ENCODE measurements at places on chromosomes 2 and 18.

- no peak for DNase-seq
These were observed 85.3 kb downstream of the CCDC178 start for GRCh38 chr18:33355263-33355662.

DNA sequence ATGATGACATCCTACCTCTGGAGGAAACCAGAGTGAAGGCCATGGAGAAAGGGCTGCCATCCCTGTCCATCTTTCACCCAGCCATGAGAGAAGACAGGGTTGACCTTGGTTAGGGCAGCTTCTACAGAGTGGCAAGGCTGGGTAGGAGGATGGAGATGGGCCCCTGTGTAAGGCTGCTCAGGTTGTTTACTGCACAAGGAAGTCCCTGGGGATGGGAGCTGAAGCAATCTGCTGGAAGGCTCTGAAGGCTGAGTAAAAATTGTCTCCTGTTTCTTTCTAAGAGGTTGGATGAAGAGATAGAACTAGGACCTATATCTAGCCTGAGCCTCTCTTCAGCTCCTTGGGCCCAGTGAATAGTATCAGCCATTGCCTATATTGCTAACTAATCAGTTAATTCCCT is 14.4 kb downstream of the ELMOD3 start:
- no peak for DNase-seq

- no peak for DNase-seq
These were observed 498.5 kb upstream of the HS6ST1 start for GRCh38 chr2:128817171-128817570.

- no peak for DNase-seq
These were observed 12.0 kb downstream of the NDUFAF7 start for GRCh38 chr2:37243435-37243834.

Measured in right kidney (tissue), 9 donors.